Stimulated activated CD4-positive, alpha-beta T cell treated with anti-CD3 and anti-CD28 coated beads, Interleukin-1b, Interleukin-23, amount 100 ng/mL, for 1 hour (primary cell): ENCODE measurements at places on chromosomes 6 and 20.

- no peak for DNase-seq
Observed at GRCh38 chr20:1017677-1018076, 15.6 kb upstream of the RSPO4 start.

DNA sequence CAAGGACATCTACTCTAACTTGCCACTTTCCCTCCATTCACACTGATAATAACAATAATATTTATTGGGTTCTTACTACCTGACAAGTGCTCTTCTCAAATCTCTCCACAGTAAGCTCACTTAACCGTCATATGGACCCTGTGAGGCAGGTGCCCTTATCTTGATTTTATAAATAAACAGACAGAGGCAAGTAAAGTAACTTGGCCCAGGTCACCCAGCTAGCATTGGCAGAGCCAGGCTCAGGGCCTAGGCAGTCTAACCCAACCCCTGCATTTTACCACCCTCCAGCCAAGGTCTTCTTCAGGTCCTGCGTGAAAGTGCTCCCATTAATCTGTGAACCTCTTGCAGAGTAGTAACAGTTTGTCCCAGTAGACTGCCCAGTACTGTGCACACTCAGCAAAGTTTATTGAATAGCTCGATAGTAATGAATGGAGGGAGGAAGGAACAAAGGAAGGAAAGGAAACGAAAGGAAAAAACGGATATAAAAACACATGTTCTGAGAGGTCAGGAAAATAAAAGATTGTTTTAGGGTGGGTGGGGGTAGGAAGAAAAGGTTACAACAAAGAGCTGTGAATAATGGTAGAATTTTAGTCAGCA lies 17.0 kb upstream of the STX11 start:
- no peak for DNase-seq

DNA sequence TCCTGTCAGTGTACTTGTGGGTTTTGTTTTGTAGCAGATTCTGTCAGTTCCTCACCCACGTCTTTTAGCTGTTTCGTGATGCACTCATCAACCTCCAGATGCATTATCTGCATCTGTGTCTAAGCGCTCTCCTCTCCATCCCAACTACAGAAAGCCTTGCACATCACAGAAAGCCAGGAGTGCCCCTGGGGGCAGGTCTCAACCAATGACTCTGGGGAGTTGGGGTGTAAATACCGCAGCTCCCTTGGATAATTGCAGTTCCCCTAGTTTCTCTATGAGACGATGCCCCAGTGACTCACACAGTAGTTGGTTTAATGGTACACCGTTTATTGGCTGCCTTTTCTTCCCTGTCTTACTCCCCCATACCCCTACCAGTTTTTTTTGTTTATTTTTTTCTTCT lies 158.1 kb downstream of the SOX4 start:
- no peak for DNase-seq

- DNase-seq: no peak
Observed at GRCh38 chr6:28356666-28357020, 6.9 kb downstream of the ZKSCAN3 start.

- no peak for DNase-seq
Observed at GRCh38 chr6:114576330-114576729, 233.5 kb upstream of the HS3ST5 start.

DNA sequence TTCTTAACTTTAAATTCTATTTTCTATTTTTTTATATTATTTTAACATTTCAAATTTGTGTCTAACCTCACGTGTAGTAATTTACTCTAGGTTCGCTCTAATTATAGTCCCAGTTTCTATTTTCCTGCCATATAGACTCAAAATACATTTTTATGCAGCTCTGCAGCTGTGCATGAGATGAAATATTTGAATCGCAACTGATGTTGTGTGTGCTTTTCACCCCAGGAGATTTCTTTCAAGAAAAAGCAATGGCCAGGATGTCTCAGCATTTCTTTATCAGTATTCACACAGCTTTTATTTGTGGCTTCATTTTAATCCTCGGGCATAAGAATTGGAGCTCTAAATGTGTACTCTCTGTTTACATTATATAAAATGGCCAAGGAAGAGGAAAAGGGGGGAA lies 157.6 kb downstream of the HDGFL1 start:
- DNase-seq: no peak

DNA sequence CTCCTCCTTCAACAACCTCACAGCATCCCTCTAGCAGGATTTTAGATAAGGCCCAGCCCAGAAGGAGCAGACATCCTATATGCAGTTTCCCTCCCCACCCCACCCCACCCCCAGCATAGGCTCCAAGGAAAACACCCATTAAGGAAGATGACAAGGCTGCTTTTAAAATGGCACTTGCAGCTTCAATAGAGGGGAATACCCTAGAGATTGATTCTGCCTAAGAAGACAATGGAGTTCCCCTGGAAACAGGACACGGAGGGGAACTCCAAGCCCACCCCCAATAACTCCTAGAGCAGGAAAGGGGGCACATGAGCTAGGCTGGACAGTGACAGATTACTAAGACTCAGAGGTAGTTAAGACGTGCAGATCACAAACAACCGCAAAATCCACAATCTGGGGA lies 34.7 kb downstream of the CPNE5 start:
- DNase-seq: no peak

- DNase-seq: no peak
Observed at GRCh38 chr6:133629970-133630369, 258.9 kb upstream of the TCF21 start.

GRCh38 chr6:147057705-147058342 lies 146.4 kb upstream of the STXBP5 start:
- no peak for DNase-seq

GRCh38 chr6:117992856-117993255 lies 85.8 kb downstream of the SLC35F1 start:
- no peak for DNase-seq

- no peak for DNase-seq
Observed at GRCh38 chr6:158232316-158233213, 64.4 kb downstream of the GTF2H5 start.

DNA sequence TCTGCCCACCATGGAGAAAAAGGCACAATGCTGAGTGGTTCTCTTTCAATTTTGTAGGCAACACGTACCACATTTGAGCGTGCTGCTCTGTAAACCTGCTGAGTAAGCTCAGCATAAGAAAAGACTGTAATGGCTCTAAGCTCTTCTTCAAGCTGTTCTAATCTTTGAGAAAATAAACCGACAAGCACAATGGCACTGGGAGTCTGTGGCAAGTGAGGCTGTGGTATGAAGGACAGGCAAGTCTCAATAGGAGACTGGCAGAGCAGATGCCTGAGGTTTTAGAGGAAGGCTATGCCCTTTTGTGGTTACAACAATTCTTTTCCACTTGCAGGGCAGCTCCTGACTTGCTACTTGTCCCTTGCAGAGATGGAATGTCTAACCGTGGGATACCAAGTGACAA lies 136.7 kb upstream of the EXOC2 start:
- DNase-seq: no peak

- no peak for DNase-seq
Observed at GRCh38 chr6:116512734-116513133, 1.3 kb downstream of the CALHM5 start.
